ENCODE measurements at places on chromosomes 7 and 10.
A peak's percentile ranks its signal among the peaks of the same experiment; 100 is the strongest.

GRCh38 chr10:1116051-1116450 is 59.9 kb downstream of the WDR37 start:
- DNase-seq: no peak

GRCh38 chr10:58773341-58773740 is 260.7 kb downstream of the BICC1 start:
- no peak for DNase-seq

DNA sequence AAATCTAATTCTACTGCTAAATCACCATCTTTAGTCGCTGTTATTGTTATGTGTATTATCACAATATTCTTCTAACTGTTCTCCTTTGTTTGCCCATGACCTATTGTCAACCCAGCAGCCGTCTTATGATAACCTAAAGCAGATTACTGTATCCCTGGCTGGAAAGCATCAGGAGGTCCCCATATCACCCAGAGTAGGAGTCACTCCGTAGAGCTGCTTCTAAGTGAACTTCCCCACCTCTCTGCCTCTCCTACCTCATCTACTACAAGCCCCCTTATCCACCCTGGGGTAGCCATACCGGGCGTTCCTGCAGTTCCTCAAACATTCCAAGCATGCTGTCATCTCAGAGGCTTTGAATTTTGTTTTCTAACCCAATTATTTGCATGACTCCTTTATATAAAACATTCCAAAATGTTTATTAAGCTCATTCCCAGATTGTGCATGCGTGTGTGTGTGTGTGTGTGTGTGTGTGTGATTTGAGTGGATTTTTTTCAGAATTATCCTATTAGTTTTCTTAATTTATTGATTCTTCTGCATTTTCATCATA is 39.7 kb downstream of the POU6F2 start:
- DNase-seq: no peak

GRCh38 chr10:92598321-92598720 is 5.4 kb downstream of the KIF11 start:
- no peak for DNase-seq

GRCh38 chr7:132276234-132276630 is 300.0 kb downstream of the PLXNA4 start:
- no peak for DNase-seq

GRCh38 chr7:44073664-44074348 is 8.4 kb upstream of the PGAM2 start:
- DNase-seq: no peak

DNA sequence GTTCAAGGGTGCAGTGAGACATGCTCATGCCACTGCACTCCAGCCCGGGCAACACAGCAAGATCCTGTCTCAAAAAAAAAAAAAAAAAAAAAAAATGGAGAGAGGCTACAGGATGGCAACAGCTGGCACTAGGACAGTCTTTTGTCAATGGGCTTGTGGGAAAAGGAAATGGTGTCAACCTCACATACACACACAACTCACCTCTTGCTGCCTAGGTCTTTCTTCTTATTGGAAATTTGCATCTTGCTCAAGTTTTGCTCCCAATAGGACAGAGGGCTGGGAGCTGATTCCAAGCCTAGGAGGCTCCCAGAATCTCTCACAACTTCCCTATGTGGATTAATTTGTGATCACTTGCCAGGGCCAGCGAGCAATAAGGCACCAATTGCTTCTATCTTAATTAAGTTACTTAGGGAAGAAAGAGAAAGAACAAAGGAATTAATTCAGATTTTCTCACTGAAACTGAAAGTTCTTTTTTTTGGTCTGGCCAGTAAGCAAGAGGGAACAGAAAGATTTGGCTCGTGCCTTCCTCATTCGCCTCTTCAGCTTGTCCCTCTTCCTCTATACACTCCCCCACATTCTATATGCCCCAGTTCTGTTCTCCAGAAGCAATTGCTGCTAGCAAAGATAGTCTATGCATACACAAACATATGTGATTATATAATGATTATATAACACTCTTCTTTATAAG is 33.8 kb downstream of the MAP3K8 start:
- DNase-seq: peak; percentile 60

DNA sequence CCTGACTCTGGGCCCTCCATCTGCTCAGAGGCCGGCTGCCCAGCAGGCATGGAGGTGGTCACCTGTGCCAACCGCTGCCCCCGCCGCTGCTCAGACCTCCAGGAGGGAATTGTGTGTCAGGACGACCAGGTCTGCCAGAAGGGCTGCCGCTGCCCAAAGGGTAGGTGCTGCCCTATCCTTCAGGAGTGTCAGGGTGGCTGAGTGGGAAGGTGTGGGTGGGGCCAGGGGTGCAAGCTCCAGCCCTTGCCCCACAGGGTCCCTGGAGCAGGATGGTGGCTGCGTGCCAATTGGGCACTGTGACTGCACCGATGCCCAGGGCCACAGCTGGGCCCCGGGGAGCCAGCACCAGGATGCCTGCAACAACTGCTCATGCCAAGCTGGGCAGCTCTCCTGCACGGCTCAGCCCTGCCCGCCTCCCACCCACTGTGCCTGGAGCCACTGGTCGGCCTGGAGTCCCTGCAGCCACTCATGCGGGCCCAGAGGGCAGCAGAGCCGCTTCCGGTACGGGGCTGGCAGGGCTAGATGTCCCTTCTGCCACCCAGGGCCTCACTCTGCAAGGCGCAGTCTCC is 17.5 kb upstream of the ZNF862 start:
- DNase-seq: no peak

- DNase-seq: peak; percentile 61
These were observed 38.9 kb downstream of the PARD3 start for GRCh38 chr10:34776090-34776690.

DNA sequence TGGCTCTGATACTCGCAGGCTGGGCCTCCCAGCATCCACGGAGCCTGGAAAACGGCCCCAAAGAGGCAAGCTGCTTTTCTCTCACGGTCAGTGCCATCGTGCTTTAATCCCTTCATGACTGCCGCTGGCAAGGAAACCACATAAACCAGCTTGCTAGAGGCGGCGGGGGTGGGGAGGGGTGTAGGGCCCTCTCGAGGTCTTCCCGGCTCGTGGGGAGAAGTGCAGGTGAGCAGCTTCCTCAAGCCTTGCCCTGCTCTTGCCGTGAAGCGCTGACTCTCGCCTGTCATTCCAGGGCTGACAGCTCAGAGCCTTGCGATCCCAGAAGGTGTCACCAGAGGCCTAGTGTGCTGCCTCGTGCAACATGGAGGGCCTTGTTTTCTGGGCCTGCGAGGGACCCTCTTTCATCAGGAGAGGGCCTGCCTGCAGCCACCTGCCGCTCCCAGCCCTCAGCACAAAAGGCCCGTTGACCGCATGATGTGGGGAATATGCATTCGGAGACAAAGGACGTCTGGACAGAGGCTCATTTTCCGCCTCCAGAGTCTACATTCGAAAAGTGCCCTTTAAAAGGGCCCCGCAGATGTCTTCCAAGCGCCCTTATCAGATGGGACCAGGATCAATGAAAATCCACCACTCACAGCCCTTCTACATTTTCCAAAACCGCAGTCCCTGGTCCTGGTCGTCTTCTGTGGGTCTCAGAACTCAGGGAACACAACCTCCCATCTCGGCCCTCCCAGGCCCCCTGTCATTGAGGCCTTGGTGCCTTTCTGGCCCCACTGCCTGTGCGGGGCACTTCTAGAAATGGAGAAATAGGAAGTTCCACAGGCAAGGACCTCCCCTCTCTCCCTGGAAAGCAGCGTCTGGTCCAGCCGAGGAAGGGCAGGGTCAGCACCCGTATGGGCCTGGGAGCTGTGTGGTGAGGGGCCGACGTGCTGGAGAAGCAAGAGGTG is 58.7 kb downstream of the ZRANB1 start:
- no peak for DNase-seq

GRCh38 chr7:69204943-69205342 is 393.3 kb upstream of the AUTS2 start:
- no peak for DNase-seq

DNA sequence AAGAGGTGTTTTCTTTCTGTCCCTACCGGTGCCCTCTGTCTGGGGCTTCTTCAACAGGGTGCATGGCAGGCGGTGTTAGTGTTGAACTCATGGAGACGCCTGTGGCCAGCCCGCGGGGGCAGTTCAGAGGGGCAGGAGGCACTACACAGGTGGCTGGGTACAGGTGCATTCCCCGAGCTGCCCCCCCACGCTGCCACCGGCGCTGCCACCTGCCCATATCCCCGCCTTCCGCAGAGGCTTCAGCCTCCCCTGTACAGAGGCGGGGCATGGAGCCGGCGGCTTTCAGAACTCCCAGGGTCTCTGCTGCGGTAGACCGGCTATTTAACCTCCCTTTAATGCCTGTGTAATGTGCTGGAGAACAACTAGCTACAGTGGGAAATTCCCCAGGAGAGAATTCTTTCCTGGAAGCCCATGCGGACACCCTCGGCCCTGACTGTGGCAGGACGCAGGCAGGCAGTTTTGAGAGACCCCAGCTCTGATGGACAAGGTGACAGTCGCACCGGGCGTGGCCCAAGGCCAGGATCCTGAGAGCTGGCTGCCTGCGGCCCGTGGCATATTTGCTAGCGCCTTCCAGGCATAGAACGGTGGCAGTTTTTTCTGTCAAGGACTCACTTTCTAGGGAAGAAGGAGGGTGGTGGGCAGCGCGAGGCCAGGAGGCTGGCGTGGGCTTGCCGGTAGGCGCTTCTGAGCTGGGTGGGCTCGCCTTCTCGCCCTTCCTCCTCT is 53.7 kb upstream of the ZNF32 start:
- DNase-seq: no peak

Measured in MM.1S (cell line).